ENCODE measurements at places on chromosomes 11 and 22. TPM values are rescaled to one million over a fixed set of nuclear protein-coding genes. Genes with fewer than 3 reads are reported as not detected.

The TBC1D22A gene
- 17.9 TPM for total RNA-seq

The RIMBP3C gene
- 0.16 TPM for total RNA-seq

The SCUBE1 gene
- 0.60 TPM for total RNA-seq

The TPH1 gene
- total RNA-seq: 0.07 TPM

The OR2D2 gene
- not detected for total RNA-seq

GRCh38 chr11:120867531-120867930 lies 156.4 kb upstream of the TBCEL start:
- DNase-seq: no peak

Data from heart right ventricle (tissue), 16 donors.